ENCODE measurements at places on chromosomes 4 and X. TPM values are rescaled to one million over a fixed set of nuclear protein-coding genes. Genes with fewer than 3 reads are reported as not detected.

TGIF2LX gene
- not detected for total RNA-seq

IL21 gene
- not detected for total RNA-seq

HS3ST1 gene
- 1.5 TPM for total RNA-seq

CT45A2 gene
- total RNA-seq: not detected

ZIC3 gene
- total RNA-seq: not detected

SLC26A1 gene
- 0.30 TPM for total RNA-seq

IL2RG gene
- total RNA-seq: 12.2 TPM

USP26 gene
- not detected for total RNA-seq

TMEM150C gene
- 44.9 TPM for total RNA-seq

DDX53 gene
- total RNA-seq: not detected

ZNF280C gene
- 7.0 TPM for total RNA-seq

DNA sequence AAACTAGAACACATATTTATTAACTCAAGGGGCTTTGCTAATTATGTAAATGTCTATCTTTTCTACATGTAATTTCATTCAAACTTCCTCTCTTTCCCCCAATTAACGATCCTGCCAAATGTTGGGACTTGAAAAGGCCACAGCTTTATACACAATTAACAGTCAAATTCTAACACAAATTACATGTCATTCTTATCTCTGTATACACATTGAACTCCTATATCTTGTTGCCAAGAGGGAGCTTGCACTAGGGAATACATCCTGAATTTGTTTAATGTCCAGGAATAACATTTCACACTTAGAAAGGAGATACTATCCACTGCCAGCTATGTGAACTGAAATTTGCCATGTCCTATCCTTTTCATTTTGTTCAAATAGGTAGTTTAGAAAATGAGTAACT is 38.9 kb upstream of the MAB21L2 start:
- DNase-seq: no peak

DNA sequence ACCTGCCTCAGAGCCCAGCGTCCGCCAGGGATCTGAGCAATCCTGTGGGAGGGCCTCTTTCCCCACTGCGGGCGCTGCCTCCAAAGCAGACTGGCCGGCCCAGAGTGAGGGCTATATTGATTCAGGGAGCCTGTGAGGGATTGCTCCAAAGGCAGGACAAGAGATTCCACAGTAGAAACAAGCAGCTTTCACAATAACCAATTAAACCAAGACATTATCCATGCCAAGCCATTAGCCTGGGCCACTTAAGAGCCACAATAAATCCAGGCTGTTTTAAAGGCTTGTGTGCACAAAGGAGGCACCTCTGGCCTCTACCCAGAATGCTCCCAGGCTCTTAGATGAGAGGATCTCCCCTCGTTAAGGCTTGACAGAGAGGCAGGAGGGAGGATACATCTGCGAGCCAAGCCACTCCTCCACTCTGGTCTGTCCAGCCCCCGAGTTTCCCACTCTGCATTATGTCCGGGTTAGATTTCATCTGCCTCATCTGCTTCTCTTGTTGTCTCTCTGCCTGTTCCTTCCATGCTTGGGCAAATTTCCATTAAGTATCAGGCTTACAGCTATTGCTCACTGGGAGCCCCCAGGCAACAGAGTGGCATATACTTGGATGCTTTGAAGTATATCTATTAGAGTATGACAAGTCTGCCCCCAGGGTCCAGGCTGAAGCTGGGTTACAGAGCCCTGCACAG is 357.9 kb downstream of the UNC5C start:
- no peak for DNase-seq

GRCh38 chr4:129014566-129015509 is 78.5 kb downstream of the SCLT1 start:
- no peak for DNase-seq

- no peak for DNase-seq
Observed at GRCh38 chr4:137343221-137343620, 189.1 kb downstream of the PCDH18 start.

DNA sequence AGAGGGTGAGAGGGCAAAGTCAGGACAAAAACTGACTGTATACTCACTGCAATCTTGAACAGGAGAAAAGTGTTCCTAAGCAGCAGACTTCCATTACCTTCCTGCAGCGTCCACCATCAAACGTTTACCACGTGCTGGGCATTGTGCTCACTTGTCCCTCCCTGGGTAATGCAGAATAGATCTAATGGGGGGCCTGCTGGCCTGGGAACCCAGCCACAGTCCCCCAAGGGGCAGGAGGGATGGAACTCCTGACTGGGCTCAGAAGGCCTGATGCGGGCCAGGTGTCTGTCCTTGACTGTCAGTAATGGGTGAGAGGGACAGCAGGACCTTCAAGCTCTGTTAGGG is 37.6 kb upstream of the FAM156A start:
- no peak for DNase-seq

- DNase-seq: no peak
Observed at GRCh38 chrX:80747832-80748231, 61.8 kb downstream of the BRWD3 start.

- no peak for DNase-seq
Observed at GRCh38 chr4:175253184-175253902, 335.2 kb downstream of the ADAM29 start.

DNA sequence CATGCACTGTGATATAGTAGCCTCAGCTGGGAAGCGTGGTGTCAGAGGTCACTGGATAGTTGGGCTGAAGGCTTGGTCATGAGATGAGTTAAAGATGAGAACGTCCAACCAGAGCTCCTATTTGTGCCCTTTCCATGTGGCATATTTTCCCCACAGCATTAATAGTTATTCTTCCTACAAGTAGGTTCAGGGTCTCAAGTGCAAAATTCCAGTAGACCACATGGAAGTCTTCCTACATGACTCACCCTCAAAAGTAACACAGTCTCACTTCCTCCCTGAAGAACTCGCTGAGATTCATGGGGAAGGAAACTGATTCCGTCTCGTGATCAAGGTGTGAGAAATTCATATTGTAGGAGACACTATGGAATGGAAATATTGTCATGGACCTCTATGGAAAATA is 1212.5 kb upstream of the PRKX start:
- DNase-seq: no peak

GRCh38 chr4:8308856-8309771 is 39.6 kb downstream of the HTRA3 start:
- DNase-seq: peak; percentile 58

DNA sequence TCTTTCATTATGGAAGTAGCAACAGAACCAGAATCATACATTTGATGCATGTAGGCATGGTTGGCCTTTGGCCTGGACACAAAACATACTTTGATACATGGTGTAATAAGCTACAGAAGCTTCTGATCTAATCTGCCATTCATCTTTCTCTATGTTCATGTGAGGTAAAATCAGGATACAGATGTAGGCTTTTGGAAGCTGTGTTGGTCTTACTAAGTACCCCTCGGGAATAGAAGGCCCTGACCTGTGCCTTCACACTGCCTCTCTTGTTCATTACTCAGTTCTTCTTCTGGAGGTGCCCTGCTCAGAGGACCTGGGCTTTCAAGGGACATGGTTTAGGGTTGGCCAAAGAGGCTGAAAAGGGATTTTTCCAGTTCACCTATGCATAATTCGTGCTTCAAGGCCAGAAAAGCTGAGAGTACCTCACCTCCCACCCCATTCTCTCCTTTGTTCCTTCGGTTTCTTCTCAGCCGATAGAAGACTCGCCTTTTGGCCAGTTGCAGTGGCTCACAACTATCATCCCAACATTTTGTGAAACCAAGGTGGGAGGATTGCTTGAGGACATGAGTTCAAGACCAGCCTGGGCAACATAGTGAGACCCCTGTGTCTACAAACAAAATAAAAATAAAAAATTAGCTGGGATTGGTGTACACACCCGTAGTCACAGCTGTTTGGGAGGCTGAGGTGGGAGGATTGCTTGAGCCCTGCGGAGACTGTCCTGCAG is 25.9 kb downstream of the SNX25 start:
- no peak for DNase-seq

GRCh38 chrX:130896802-130897501 is 6.1 kb downstream of the ENOX2 start:
- DNase-seq: no peak

DNA sequence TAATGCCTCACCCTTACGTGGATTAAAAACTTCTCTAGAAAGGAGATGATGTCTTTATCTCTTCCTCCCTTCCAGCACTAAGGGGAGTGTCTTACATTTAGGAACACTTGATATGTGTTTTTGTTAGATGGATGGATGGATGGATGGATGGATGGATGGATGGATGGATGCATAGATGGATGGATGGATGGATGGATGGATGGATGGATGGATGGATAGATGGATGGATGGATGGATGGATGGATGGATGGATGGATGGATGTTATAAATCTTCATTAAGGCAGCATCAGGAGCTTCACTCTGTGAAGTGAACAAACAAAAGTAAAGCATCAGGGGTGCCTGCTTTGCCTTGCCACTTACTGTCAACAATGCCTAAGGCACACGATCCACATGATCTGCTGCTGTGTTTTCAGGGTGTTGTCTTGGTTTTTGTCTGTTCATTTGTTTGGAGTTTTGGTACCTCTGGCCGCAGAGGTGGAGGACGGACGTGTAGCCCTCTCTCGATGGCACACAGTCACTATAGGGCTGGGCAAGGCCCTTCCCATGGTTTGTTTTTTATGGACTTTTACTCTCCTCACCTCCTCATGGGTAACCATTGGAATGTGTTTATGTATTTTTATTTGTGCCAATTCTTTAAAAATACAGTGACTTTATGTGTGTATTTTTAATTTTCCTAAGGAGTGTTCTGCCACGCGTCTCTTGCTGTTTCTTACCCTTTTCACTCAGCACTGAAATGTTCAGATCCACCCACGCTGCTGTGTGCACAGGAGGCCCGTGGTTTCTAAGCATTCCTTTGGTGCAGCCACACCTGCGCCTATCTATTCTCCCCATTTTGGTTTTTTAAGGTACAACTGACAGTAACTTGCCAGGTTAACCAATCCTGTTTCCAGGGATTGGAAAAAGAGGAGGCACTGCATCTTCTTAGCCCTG is 91.8 kb upstream of the ENPP6 start:
- no peak for DNase-seq

DNA sequence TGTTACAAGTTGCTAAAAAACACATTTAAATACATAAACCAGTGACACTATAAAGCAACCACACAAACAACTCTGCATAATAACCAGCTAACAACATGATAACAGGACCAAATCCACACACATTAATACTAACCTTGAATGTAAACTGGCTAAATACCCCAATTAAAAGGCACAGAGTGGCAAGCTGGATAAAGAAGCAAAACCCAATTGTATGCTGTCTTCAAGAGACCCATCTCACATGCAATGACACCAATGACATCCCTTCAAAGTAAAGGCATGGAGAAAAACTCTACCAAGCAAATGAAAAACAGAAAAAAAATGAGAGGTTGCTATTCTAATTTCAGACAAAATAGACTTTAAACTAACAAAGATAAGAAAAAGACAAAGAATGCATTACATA is 34.4 kb upstream of the USP46 start:
- DNase-seq: no peak

GRCh38 chr4:172601195-172601594 is 567.4 kb upstream of the GALNT7 start:
- DNase-seq: no peak

DNA sequence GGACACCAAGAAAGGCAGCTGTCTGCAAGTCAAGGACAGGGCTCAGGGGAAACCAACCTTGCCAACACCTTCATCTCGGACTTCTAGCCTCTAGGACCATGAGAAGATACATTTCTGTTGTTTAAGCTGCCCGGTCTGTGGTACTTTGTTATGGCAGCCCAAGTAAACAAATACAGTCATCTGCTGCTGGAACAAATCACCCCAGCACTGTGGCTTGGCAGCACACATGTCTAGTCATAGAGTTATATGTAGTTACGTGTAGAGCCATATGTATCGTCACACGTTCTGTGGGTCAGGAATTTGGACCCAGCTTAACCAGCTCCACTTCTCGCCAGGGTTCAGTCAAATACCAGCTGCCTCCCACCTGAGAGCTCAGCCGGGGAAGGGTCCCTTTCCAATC is 2.5 kb downstream of the HTT-AS start:
- no peak for DNase-seq

GRCh38 chr4:159673221-159673620 is 570.3 kb downstream of the RAPGEF2 start:
- no peak for DNase-seq

GRCh38 chr4:89290727-89291516 is 16.7 kb downstream of the GPRIN3 start:
- DNase-seq: no peak

DNA sequence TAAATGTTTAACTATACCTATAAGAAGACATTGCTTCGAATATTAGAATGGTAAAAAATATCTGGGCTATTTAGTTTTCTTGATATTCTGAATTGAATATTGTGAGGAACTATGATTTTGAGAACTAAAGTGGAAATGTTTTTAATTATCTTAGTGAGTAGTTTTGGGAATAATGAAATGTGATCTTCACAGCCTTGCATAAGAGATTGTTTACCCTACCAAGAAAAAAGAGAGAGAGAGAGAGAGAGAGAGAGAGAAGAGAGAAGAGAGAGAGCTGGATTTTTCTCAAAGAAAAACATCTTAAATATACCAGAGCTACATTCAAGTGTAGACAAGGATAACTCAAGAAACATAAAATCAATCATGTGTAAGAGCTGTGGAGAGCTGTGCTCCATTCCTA is 148.7 kb upstream of the MAD2L1 start:
- DNase-seq: no peak

GRCh38 chrX:12843061-12843667 is 23.7 kb upstream of the TLR7 start:
- DNase-seq: no peak

- no peak for DNase-seq
Observed at GRCh38 chrX:27599928-27600327, 9.8 kb downstream of the DCAF8L2 start.

- DNase-seq: no peak
Observed at GRCh38 chrX:73262991-73263390, 48.3 kb upstream of the NAP1L2 start.

All from tibial nerve (tissue), 4 donors.